ENCODE measurements at places on chromosomes 6 and 20. TPM values are rescaled to one million over a fixed set of nuclear protein-coding genes. Genes with fewer than 3 reads are reported as not detected.

DNA sequence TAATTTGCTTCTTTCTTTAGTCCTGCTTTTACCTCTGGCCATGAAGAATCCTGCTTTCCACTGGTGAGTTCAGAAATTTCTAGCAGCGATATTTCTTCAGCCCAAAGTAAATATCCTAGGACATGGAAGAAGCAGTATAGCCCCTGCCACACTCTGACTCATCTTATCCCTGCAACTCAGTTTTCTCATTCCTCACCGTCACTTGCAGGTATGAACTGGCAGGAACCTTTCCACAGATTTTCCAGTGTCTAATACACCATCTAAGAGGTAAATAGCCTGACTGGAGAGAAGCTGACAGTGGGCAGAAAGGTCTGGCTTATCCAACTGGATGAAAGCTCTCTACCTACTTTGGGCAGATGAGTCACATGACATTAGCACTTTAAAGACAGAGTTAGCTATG lies 816.7 kb upstream of the FLRT3 start:
- H3K4me1 ChIP-seq: no peaks in the 10 kb centered on the region
- DNase-seq: no peak
- no peak overlapping the region for H3K27ac ChIP-seq
- H3K4me3 ChIP-seq: no peak overlapping the region
- no peaks in the 10 kb centered on the region for H3K36me3 ChIP-seq
- no peaks in the 10 kb centered on the region for H3K27me3 ChIP-seq

DNA sequence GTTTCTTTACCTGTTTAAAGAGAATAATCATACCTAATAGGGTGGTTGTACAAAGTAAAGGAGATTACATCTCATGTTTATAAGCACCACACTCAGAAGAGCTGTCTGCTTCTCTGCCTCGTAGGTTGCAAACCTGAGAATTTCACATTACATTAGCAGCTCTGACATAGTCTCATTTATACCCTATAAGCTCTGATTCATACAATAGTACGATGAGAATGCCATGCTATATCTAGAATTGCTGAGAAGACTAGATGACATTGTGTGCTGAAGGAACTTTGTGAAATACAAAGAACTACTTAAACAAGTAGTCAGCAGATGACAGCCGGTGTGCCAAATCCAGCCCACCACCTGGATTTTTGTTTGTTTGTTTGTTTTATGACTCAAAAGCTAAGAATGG lies 121.2 kb downstream of the ADAT2 start:
- no peak overlapping the region for H3K27ac ChIP-seq
- peaks cover 2% of the 10 kb centered on the region for H3K4me1 ChIP-seq
- no peak overlapping the region for H3K4me3 ChIP-seq

DNA sequence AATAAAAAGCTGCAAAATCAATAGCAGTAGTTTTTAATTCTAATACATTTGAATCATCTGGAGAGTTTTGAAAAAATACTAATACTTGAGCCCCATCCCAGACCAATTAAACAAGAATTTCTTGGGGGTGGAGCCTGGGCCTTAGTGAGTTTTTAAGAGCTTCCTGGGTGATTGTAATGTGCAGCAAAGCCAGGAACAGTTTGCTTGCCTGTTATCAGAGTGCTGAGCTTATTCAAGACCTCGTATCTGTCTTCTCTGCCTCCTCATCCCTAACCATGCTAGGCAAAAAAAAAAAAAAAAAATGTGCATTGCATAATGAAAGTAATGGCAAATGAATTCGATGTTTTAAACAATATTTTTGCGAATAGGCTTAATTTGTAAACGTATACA lies 36.4 kb upstream of the MYB start:
- H3K36me3 ChIP-seq: no peaks in the 10 kb centered on the region
- H3K4me3 ChIP-seq: no peak overlapping the region
- H3K27me3 ChIP-seq: no peaks in the 10 kb centered on the region
- no peaks in the 10 kb centered on the region for H3K4me1 ChIP-seq
- DNase-seq: no peak

DNA sequence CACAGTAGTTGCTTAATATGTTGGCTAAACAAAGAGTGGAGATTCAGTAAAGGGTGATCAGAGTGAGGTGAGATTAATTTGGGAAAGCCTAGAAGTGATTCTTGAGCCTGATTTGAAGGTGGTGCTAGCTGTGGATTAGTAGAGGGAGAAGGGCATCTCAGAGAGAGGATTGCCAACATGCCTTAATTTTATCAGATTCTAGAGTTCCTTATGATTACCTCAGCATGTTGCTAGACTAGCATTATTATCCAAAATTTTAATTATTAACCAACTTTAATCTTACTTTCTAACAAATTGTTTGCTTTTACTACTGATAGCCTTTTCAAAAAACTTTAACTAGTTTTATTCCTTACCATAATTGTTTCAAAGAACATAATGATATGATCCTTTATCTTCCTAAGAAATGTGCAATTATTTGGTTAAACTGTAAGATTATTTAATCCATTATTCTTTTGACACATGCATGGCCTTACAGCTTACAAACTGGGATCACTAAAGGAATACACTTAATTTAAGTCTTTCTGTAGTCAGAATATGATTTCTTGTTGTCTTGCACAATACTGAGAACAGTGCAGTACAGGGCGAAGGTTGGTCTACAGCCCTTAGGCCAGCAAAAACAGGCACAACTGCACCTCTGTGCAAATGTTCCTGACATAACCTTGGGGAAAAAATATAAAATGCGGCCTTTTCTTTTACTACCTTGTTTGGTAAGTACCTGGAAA lies 88.9 kb downstream of the SLC16A10 start:
- no peaks in the 10 kb centered on the region for H3K36me3 ChIP-seq
- H3K4me3 ChIP-seq: no peak overlapping the region
- DNase-seq: no peak
- H3K27me3 ChIP-seq: no peaks in the 10 kb centered on the region
- H3K4me1 ChIP-seq: no peaks in the 10 kb centered on the region

GRCh38 chr6:81734081-81734480 lies 18.4 kb downstream of the TENT5A start:
- H3K4me1 ChIP-seq: no peaks in the 10 kb centered on the region
- no peak overlapping the region for H3K27ac ChIP-seq
- DNase-seq: no peak
- no peaks in the 10 kb centered on the region for H3K27me3 ChIP-seq
- H3K4me3 ChIP-seq: no peak overlapping the region

GRCh38 chr6:26593278-26594130 lies 3.2 kb upstream of the ABT1 start:
- peaks cover 8% of the 10 kb centered on the region for H3K36me3 ChIP-seq
- H3K27me3 ChIP-seq: peaks cover 21% of the 10 kb centered on the region
- DNase-seq: no peak
- peaks cover 13% of the 10 kb centered on the region for H3K4me1 ChIP-seq

GRCh38 chr6:90530882-90531281 lies 56.0 kb downstream of the MAP3K7 start:
- no peak overlapping the region for H3K4me3 ChIP-seq
- no peak for DNase-seq
- H3K4me1 ChIP-seq: no peaks in the 10 kb centered on the region
- no peaks in the 10 kb centered on the region for H3K27me3 ChIP-seq
- no peak overlapping the region for H3K27ac ChIP-seq
- peaks cover 9% of the 10 kb centered on the region for H3K36me3 ChIP-seq

DNA sequence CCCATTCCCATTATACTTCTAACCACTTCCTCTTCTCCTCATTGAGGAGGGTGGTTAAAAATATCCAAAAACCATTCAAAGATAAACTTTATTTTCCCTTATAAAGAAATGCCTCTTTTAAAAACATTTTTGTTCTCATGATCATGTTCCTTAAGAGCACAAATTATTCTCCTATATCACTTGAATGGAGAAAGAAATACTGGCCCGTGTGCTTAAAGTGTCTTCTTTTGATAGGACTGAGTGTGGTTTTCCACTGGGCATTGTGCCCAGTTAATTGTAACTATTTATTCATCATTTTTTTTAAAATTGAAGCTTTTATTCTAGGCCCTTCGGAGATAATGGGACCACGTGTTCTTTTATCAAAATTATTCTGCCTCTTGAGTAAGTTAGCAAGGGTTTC lies 871.5 kb downstream of the QKI start:
- no peak for DNase-seq
- H3K27ac ChIP-seq: no peak overlapping the region
- H3K4me1 ChIP-seq: no peaks in the 10 kb centered on the region

DNA sequence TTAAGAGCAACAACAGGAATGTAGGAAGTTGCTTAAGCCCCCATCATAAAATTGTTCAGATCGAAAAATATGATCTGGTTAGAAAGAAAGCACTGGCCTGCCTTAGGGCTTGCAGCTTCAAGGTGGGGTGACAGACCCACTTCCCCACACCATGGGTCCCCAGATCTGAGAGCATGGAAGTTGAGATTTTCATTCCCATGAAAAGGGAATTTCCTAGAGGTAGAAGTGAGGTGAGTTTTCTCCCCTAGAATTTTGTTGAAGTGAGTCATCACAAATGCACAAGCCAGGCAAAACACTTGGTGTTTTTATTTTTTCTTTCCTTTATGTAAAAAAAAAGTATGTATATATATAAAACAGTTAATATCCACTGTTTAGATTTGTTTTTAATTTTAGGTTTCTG lies 213.6 kb upstream of the SUPT3H start:
- no peaks in the 10 kb centered on the region for H3K36me3 ChIP-seq
- no peak overlapping the region for H3K27ac ChIP-seq

DNA sequence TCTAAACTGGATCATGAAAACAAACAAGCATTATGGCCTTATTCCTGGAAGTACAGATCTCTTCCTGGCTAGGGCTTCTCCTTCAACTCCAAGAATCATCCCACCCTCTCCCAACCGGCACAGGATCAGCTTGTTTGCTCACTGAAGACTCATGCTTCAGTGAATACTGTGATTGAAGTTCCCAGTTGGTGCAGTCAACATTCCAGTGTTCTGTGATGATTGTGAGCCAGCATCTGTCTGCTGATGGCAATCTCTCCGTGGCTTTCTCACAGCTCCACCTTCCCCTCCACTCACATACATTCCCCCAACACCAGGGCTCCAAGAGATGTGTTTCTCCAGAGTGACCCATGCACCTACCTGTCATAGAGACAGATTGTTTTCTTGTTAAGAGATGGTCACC lies 421.3 kb upstream of the BTBD3 start:
- no peak overlapping the region for H3K27ac ChIP-seq
- no peaks in the 10 kb centered on the region for H3K36me3 ChIP-seq
- no peaks in the 10 kb centered on the region for H3K27me3 ChIP-seq
- no peaks in the 10 kb centered on the region for H3K4me1 ChIP-seq
- no peak overlapping the region for H3K4me3 ChIP-seq
- DNase-seq: peak; percentile 52

DNA sequence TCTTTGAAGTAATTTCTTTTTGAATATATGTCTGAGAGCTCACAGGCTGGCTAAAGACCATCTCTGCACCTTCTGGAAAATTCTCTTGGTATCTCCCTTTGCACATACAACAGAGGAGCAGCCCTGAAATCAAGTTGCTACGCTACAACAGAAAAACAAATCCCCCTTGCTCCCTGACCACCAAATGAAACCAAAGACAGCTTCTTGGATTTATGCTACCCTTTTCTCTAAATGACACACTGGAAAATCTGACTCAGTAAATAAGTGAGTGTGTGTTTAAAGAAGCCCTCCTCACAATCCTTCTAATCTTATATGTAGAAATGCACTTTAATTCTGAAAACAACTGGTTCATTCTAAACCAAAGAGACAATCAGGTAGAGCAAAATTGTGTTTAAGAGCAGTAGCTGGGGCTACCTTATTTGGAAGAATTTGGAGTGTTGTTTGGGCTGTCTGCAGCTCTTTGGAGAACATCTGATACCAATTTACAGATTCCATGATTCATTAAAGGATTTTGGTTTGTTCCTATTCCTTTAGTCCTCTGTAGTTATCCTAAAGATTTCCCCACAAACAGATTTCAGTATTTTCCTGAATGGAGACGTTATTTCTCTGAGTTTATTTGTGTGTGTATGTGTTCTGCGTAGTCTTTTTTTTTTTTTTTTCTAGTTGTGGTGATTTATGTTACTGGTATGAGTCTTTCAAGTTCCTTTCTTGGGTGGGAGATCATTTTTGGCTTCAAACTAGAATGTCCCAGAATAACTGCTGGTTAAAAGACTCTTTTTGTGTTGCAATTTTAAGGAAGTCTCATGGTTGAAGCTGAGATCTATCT lies 36.4 kb upstream of the UTRN start:
- H3K36me3 ChIP-seq: no peaks in the 10 kb centered on the region
- DNase-seq: peak; percentile 90
- H3K4me3 ChIP-seq: no peak overlapping the region
- peak overlapping the region; percentile 63 for H3K27ac ChIP-seq
- peaks cover 16% of the 10 kb centered on the region for H3K4me1 ChIP-seq

DNA sequence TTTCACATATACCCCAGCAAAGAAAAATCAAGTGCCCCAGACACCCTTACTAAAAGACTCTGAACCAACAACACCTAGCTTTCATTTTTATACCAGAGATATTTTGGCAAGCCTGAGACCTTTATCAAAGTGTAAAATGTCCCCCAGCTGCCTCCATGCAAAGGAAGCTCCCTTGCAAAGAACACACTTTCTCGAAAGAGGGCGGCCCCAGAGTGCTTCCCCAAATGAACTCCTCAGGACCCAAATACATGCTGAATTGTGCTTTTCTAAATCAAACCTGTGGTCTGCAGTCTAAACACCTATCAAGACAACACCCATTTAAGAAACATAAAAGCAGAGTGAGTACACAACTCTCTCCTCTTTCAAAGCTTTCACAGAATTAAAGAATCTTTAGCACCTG lies 490 bp downstream of the IPCEF1 start:
- no peaks in the 10 kb centered on the region for H3K36me3 ChIP-seq
- no peaks in the 10 kb centered on the region for H3K27me3 ChIP-seq
- H3K27ac ChIP-seq: peak overlapping the region; percentile 20
- H3K4me3 ChIP-seq: peak overlapping the region; percentile 15
- no peaks in the 10 kb centered on the region for H3K4me1 ChIP-seq

Gene SSTR4
- total RNA-seq: not detected

GRCh38 chr20:19958928-19959327 lies 58.2 kb upstream of the NAA20 start:
- no peak overlapping the region for H3K27ac ChIP-seq
- H3K27me3 ChIP-seq: no peaks in the 10 kb centered on the region
- no peak for DNase-seq
- H3K4me3 ChIP-seq: no peak overlapping the region

Gene CASS4
- total RNA-seq: 5.5 TPM

DNA sequence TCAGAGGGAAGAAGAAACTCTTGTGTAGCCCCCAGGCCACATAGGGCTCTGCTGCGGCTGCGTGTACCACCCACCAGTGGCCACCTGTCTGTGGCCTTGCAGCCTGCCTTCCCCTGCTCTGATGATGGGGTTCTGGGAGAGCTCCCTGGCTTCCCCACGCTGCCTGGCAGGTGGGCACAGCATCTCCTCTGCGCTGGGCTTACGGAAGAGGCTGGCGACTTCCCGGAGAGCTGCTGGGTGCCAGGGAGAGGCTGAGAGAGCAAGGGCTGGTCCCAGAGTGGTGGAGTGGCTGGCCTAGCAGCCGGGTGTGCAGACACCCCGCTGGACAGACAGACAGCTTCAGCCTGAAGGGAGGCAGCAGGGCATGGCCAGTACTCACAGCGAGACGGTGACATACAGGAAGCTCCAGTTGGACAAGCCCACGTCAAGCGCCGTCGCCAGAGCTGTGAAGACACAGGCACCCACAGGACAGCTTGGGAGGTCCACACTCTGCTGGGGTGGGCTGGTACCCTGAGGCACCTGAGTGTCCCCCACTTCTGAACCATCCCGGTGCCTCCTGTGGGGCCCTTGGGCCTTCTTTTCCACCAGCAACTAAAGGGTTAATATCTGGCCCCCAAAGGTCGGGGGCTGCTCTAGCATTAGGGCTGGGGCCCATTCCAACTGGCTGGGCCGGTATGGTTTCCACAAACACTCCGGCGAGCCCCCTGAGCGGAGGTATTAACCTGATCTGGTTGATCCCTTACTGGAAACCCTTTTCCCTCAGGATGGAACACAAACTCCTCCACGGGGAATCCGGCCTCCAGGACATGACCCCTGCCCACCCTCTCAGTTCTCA lies 48.1 kb upstream of the CDH22 start:
- no peaks in the 10 kb centered on the region for H3K27me3 ChIP-seq
- H3K27ac ChIP-seq: no peak overlapping the region
- H3K36me3 ChIP-seq: peaks cover 54% of the 10 kb centered on the region
- no peak overlapping the region for H3K4me3 ChIP-seq

Gene MUC21
- total RNA-seq: not detected

Gene MOG
- total RNA-seq: not detected
